ENCODE measurements at places on chromosomes 4 and X.

GRCh38 chr4:136713140-136713539 lies 819.2 kb downstream of the PCDH18 start:
- no peak for DNase-seq

- DNase-seq = no peak
Measured at GRCh38 chrX:40010550-40011321, 87.0 kb downstream of the BCOR start.

DNA sequence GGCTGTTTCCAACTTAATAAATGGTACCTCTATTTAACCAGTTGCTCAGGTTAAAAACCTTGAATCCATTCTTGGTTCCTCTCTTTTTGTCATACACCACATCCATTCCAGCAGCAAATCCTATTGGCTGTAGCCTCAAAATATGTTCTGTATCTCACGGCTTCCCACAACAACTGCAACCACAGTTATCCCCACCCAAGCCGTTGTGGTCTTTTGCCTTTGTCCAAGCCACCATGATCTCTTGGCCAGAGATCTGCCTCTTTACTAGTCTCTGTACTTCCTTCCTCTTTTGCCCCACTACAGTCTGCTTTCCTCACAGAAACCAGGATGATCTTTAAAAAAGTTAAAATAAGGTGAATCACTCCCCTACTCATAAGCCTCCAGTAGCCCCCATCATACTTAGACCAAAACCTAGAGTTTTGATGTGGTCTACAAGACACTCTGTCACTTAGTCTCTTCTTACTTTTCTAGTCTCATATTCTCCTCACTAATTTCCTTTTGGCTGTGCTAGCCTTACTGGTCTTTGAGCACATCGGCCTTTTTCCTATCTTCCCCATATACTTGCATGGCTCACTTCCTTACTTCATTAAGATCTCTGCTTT lies 10.3 kb downstream of the MAOA start:
- DNase-seq = no peak

DNA sequence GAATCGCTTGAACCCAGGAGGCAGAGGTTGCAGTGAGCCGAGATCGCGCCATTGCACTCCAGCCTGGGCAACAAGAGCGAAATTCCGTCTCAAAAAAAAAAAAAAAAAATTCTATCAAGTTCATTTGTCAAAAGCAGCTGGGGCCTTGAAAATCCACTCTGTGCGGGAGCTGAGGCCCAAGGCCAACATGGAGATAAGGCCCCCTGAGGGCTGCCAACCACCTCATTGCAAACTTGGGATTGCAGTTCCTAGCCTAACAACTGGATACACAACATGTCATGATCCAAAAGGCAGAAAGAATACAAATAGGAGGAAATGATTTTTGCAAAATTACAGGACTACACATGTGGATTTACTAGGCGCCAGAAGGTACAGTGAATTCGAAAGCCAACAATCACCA lies 22.5 kb upstream of the PRDX4 start:
- DNase-seq = no peak

DNA sequence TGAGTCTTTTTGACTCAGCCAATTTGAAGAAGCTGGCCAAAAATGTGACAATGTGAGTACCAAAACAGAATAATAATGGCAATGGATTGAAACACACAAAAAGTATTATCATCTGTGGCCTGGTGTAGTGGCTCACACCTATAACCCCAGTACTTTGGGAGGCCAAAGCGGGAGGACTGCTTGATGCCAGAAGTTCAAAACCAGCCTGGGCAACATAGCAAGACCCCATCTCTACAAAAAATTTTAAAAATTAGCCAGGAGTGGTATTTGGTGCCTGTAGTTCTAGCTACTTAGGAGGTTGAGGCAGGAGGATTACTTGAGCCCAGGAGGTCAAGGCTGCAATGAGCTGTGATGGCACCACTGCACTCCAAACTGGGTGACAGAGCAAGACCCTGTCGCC lies 41.5 kb downstream of the PLK4 start:
- DNase-seq = no peak

DNA sequence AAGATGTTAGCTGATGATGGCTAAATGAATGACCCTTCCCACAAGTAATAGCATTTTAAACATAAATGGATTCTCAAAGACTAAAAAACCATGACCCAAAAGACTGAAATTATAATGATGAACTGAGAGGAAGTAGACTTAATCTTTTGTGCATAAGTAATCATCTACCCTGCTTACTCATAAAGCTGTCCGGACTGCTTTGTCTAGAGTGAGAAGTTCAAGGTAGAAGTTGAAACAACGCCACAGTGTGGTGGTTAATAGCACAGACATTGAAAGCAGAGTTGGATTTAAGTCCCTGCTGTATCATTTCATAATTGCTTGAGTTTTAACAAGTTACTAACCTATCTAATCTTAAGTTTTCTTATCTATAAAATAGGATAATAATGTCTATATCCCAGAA lies 346.6 kb downstream of the CENPC start:
- DNase-seq = no peak

- DNase-seq = no peak
Measured at GRCh38 chrX:45788941-45789348, 588.3 kb upstream of the DIPK2B start.

- no peak for DNase-seq
Measured at GRCh38 chrX:18871161-18871890, 112.6 kb downstream of the PHKA2 start.

Measured in D721Med (cell line).